ENCODE measurements at places on chromosomes 12 and 14.

- DNase-seq: no peak
These were observed 480.5 kb downstream of the VRK1 start for GRCh38 chr14:97277711-97278110.

- peak; percentile 71 for DNase-seq
These were observed 35.7 kb upstream of the HIF1A start for GRCh38 chr14:61659582-61659981.

DNA sequence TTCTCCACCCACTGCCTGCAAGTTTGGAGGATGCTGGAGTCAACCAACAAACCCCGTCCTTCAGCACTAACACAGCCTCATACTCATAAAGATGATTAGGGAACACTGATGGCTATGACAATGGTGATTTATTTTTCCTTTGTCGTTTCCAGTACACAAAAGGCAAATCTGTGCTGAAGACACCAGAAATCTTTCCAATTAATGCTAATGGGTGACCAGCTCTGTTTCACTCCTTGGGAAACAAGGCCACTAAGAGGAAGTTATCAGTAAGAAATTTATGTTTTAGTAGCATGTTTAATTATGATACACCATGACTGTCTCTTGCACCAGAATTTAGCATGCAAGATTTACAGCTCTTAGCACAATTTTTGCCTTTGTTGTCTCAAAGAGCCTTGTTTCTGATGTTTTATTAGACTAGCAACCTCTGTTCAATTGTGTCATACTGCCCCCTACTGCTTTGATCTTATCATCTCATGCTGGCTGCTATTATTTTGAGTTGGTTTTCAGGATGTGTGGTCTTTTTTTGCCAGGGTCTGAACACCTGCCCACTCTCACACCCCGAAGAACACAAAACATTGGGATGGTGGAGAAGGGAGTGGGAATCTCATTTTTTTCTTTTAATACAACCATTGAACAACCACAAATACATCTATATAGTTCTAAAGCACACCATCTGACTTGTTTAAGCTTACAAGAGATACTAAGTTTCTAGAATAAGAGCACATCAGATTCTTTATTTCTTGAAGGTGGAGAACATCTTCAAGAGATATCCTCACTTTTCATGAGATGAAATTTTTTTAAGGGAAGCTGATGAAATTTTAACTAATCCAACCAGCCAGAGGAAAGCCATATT, 160.9 kb downstream of the SPTSSA start:
- peak; percentile 32 for DNase-seq

- no peak for DNase-seq
These were observed 146.5 kb downstream of the TTC7B start for GRCh38 chr14:90669731-90670130.

- no peak for DNase-seq
These were observed 934 bp upstream of the ZC2HC1C start for GRCh38 chr14:75068294-75069120.
